A172 (cell line): ENCODE measurements at places on chromosomes 7 and 10.

DNA sequence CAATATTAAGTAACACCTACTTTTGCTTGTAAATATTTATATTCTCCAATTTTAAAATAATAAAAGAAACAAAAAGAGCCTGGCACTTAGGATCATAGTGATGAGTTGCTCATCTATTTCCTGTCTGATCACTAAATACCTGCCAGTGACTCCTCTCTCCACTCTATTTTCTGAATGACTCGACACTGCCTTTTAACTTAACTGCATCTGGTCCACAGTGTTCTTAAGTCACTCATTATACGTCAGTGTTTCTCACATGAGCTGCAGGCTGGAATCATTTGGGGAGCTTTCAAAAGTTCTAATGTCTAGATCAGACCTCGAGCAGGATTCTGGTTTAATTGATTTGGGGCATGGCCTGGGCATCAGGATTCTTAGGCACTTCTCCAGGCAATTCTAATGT lies 78.0 kb upstream of the AGBL3 start:
- DNase-seq = peak; percentile 13

- no peak for DNase-seq
Observed at GRCh38 chr10:31314256-31315150, 4.5 kb upstream of the ZEB1 start.

GRCh38 chr10:84478151-84478550 lies 149.8 kb downstream of the CCSER2 start:
- no peak for DNase-seq

- no peak for DNase-seq
Observed at GRCh38 chr7:101698964-101699363, 69.9 kb upstream of the MYL10 start.

DNA sequence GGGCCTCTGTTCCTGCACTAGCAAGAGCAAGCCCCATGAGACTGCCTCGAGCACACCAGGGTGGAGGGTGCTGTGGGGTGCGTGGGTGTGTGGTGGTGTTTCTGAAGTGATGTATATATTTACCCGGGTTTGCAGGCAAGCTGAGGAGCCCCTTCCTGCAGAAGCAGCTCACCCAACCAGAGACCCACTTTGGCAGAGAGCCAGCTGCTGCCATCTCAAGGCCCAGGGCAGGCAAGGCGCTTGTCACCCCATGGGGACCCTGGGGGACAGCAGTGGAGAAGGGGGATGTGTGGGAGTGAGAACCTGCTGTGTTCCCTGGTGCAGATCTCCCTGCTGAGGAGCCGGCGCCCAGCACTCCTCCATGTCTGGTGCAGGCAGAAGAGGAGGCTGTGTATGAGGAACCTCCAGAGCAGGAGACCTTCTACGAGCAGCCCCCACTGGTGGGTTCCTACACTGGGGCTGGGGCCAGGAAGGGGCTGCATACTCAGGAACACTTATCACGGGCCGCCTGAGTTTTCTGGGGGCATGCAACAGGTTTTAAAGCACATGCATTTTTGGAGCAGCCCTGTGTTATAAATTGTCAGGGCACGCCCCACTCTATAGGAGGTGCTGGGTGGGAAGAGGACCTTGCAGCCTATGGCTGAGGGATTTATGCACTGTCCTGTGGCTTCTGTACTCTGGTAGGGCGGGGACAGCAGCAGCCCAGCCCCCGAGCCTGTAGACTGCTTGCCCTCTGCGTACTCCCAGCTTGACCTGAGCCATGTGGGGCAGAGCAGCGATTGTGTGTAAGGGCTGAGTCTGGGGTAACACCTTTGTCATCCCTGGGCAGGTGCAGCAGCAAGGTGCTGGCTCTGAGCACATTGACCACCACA lies 5.9 kb downstream of the PGAM2 start:
- DNase-seq = no peak

DNA sequence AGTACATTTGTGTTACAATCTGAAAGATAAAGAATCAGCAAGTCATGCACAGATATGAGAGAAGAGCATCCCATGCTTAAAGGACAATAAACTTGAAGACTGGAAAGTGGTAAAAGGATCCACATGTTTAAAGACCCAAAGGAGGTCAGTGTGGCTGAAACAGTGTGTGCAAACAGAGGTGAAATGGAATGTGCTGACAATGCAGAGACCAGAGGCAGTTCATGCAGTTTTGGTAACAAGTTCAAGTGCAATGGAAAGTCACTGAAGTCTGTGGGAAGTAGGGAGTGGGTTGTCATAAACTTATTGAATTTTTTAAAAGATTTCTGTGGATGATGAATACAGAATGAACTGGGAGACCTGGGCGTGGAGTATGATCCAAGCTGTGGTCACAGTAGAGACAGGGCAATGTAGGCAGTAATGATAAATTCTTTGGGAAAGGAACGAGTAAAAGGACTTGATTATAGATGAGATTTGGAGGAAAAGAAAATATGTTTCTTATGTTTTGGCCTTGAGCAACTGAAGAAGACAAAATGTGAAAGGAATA lies 408.0 kb downstream of the HGF start:
- DNase-seq = no peak

DNA sequence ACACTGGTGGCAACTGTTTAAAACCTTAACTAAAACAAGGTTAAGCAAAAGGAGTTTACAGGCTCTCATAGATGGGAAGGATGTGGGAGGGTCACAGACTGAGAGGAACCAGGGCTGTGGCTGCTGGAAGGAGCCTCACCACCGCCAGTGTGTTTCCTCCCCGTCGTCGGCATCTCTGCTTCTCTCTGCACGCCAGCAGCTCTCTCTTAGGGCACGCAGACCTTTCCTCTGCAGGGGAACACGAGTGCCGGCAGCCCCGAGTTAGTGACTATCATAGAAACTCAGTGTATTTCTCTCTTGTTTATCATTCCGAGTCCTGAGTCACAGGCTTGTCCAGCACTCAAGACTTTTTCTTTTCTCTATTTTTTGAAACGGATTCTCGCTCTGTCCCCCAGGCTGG lies 8.1 kb upstream of the SH2D4B start:
- DNase-seq = no peak

DNA sequence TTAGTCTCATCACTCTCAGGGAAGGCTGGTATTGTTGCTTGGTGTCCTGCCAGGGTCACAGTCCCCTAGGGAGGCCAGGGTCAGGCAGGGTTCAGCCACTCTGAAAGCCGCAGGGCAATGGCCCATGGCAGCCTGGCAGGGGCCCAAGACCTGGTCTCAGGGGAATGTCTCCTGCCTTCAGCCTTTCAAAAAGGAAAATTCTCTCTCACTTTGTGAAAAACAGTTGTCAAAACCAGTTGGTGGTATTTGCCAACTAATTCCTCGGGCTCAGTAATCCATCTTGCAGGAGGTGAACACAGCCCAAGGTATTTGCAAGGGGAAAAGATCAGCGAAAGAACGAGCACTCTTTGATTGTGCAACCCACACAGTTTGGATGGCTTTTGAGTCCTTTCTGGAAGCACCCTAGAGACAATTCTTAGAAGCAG lies 101.5 kb downstream of the JCAD start:
- peak; percentile 53 for DNase-seq

GRCh38 chr7:156897673-156898072 lies 4.7 kb upstream of the LMBR1 start:
- peak; percentile 94 for DNase-seq

GRCh38 chr10:119315128-119316001 lies 108.0 kb downstream of the GRK5 start:
- peak; percentile 94 for DNase-seq

DNA sequence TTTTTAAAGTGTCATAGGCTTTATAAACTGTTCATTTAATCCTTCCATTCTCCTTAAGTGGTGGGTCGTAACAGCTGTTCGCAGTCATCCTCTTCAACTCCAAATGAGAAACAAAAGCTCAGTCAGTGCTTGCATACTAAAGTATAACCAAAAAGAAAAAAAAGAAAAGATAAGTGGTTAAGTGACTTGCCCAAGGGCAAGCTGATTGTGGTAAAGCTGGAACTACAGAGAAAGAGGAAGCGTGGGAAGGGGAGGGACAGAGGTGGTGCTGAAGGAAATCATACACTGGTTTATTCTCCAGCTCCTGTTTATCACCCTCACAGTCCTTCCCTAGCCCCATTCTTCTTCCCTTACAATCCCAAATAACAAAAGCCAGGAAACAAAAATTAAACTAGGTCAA lies 29.6 kb downstream of the IDE start:
- DNase-seq = peak; percentile 27

DNA sequence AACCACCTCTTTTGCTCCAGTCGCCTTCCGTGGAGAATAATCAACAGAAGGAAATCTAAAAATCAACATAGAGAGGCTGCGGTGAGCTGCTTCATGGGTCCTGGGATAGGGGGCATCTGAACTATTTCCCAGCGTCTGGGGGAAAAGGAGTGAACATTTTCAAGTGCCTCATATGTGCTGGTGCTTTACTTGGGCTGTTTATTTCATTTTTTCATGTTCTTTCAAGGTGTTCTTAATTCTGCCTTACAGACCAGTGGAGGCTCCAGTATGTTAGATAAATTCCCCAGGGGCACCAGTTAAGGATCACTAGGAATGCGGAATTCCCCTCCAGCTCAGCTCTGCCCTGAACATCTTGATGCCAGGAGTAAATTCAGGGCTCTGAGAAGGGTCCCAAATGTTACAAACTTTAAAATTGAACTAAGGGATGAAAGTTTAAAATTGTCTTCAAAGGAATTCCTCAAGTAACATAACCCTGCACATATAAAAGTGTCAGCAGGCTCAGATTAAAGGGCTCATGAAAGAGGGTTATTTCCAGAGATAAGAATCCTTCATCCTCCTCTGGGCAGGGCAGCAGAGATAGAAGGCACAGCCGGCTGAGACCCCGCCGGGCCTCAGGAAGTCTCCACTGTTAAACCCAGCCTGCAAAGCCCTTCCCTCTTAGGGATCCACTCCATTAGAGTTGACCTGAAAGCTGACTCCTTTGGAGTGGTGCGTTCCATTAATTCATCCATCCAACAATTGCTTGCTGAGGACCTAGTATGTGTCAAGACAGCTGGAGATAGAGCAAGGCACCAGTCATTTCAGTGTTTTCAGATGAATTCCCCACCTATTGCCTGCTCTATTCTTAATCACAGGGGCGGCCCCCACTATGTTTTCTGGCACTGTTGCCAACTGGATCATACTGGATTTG lies 345.8 kb downstream of the KCNMA1 start:
- DNase-seq = peak; percentile 66

DNA sequence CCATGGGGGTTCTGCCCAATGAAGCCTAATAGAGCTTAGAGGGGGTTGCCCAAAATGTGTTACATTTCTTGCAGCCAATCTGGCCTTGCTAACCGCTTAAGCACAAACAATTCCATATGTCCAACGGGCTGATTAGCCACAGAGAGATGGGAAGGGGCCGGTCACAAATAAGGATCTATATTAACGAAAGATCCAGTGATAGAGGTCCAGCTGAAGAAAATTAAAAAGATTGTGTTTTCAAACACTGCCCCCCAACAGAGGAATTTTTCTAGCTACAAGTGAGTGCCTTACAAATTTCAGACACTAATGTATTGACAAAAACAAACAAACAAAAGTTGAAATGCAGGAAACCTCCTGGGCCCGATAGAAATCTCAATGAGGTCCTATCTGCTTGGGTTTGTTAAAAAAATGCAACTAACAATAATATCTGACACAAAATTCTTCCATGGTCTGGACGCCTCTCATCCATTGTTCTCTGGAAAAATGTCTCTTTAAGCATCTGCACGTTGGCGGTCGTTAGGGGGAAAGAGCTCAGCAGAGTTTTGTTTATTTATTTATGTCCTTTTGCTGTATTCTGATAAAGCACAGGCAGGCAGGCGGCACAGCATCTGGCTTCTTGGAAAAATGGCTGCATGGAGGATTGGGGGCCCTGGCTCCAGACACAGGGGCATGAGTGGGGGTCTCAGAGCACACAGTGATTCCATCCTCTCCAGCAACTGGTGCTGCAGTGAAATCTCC lies 402.0 kb downstream of the RPS24 start:
- DNase-seq = no peak

GRCh38 chr7:108079276-108079647 lies 50.9 kb downstream of the LAMB4 start:
- DNase-seq = no peak

GRCh38 chr7:148084138-148084537 lies 506.4 kb upstream of the C7orf33 start:
- DNase-seq = peak; percentile 40

- DNase-seq = no peak
Observed at GRCh38 chr7:148621563-148621962, 31.0 kb downstream of the C7orf33 start.
